ENCODE measurements at places on chromosomes 16 and 17.

GRCh38 chr16:11245988-11246387 lies 10.0 kb downstream of the SOCS1 start:
- DNase-seq: no peak

DNA sequence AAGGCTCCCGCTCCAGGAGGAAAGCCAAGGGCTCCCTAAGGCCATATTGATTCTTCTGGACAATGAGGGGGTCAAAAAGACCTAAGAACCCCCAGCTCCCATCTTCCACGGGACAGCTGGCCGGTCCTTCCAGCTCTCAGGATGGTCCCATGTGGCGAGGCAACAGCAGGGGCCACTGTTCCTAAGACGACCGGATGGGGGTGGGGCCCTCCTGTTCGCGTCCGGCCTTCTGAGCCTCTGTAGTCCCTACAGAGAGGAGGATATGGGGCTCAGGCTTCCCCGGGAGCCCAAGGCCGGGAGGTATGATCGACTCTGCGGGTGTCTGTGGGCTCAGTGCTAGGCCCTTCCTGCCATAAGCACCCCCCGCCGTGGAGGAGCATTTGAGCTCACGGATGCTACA lies 6.0 kb upstream of the DCXR start:
- DNase-seq: no peak

DNA sequence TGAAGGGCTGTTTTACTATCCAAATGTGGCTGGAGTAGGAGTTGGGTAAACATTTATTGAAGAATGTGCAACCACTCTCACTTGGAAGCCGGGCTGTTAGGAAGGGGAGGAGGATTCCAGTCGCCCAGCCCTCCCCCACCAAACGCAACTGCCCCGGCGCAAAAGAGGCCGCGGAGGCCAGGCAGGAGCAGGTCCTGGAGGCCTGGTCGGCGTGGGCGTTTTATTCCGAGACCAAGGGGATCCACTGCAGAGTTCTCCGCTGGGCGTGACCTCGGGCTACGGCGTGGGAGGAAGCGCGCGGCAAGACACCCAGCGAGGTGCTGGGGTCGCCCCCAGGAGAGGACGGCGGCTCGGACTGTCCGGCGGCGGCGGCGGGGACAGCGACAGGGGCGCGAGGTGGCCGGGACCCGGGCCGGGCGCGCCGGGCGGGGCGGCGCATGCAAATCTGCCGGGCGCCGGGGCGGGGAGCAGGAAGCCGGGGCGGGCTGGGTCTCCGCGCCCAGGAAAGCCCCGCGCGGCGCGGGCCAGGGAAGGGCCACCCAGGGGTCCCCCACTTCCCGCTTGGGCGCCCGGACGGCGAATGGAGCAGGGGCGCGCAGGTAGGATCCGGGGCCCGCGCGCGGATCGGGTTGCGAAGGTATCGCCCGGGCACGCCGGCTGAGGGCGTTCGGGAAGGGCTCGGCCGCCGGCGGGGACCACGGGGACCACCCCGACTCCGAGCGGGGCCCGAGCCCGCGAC lies at the start of gene IL4R:
TSS of gene IL4R (plus strand) at position 553 of the 739 bp plus-strand sequence. CDS start 26,230 bp downstream, outside the sequence.
- DNase-seq: no peak

- no peak for DNase-seq
Measured at GRCh38 chr17:63349478-63350000, 96.6 kb downstream of the CYB561 start.

- no peak for DNase-seq
Measured at GRCh38 chr16:86080131-86080875, 181.3 kb downstream of the IRF8 start.

- DNase-seq: no peak
Measured at GRCh38 chr17:66135219-66135618, 56.7 kb downstream of the CEP112 start.

- no peak for DNase-seq
Measured at GRCh38 chr16:67068212-67068753, 39.3 kb downstream of the CBFB start.

DNA sequence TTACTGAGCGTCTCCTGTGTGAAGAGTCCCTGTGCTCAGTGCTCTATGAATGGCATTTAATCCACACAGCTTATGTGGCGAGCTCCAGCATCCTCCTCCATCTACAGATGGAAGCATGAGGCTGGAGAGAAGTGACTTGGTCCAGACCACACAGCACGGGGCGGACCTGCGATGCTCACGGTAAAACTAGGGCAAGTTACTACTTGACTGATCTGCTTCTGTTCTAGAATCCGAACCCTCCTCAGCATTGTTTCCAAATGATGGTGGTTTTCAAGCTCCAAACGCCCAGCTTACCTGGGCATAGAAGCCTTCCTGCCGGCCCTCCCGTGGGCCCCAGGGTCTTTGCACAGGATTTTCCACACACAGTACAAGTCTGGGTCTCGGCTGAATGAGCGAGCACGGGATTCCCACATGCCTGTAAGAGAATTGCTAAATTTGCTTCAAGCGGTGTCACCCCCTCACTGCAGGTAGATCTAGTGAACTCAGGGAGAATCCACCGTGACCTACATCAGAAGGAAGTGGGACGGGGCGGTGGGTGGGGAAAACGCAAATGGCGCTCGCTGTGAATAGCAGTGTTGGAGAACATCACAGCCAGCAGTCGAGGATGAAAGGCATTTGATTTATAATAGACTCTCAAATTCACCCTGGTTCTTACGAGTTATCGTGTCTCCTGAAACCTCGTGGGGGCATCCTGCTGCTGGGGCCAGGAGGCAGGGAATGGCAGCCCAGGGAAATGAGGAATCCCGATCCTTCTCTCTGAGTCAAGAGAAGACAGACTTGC lies 101.1 kb downstream of the CMIP start:
- no peak for DNase-seq

GRCh38 chr17:73522696-73523095 lies 121.5 kb downstream of the SDK2 start:
- no peak for DNase-seq

DNA sequence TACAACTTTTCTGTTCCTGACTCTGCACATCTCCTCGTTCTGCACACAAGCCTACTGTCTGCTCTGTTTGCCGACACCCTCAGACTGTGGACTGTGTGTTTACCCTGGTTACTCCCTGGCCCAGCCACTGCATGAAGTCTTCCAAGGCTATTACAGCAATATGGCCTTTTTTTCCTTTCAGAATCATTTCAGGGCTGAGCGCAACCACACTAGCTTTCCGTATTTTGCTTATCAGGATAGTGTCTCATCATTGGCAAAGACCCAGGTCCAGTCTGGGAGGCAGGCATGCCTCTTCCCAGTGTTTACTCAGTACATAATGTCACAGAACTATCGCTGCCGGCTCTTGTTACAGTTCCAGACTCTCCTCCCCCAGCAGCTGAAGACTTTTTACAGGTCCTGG lies 10.1 kb downstream of the DNAH9 start:
- DNase-seq: no peak

DNA sequence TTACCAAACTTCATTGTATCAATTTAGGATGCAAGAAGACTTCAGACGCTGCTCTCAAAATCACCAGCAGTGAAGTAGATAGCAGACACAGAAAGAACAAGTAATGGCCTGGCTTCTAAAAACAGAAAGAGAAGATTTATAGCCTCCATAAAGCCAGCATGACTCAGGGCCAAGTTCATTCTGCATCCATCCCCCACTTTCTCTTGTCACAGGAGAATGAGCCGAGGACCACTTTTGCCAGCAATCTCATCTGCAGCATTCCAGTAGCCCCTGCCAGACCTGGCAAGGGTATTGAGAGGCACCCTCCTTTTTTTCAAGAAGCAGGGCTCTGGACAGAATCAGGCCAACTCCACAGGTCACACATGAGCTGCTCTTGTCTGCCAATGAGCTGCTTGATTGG lies 355.4 kb upstream of the SOX9 start:
- DNase-seq: no peak

- DNase-seq: no peak
Measured at GRCh38 chr16:22888791-22889190, 74.8 kb downstream of the HS3ST2 start.

Measured in GM12878 (cell line).